ENCODE measurements at places on chromosomes 6 and 20.

DNA sequence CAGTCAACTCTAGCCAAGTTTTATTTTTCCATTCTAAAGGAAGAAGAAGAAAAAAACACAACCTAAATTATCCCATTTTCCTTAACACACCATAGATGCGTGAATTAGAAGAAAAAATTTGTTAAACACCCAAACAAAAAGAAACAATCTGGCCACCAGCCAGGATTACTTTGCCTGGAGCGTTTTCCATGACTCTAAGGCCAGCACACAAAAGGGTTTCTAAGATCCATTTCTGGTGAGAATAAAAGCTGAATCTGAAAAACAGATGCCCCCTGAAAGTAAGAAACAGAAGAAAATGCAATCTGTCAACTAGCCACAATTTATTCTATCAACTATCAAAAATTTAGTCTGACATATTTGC is 267.2 kb upstream of the SULF2 start:
- DNase-seq: no peak

- no peak for DNase-seq
Observed at GRCh38 chr6:104632588-104632987, 227.1 kb downstream of the HACE1 start.

DNA sequence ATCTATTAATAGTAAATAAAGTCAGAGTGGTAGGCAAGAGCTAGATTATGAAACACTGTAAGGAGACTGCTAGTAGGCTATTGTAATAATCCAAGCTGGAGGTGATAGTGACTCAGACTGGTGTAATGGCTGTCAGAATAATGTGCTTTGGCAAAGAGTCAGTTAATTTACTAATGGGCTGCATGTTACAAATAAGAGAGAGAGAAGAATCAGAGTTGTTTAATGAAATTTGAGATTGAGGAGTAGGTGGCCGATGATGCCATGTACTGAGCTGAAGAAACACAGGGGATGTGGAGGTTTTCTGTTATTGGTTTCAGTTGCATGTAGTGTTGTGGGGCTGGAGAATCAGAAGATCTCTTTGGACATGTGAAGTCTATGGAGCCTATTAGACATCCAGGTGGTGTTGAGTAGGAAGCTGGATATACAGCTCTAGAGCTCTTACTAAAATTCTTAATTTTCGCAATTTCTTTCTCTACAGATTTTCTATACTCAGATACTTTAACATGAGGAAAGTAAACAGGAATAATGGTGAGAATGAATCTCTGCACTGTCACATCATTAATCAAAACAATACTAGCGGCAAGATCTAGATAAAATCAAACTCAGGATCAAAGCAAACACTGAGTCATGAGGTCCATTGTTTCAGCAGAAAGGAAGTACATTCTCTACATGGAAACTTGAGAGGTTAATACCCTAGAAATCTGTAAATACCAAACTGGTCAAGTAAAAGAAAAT is 167.7 kb downstream of the SIM1 start:
- no peak for DNase-seq

- DNase-seq: no peak
Observed at GRCh38 chr6:22250486-22250885, 46.4 kb downstream of the PRL start.

- no peak for DNase-seq
Observed at GRCh38 chr6:81895511-81896185, 143.2 kb upstream of the TENT5A start.
